Naive thymus-derived CD4-positive, alpha-beta T cell (primary cell): ENCODE measurements at places on chromosomes 16 and 17.

GRCh38 chr17:67470163-67470562, 93.1 kb downstream of the PITPNC1 start:
- DNase-seq: no peak

GRCh38 chr17:28141773-28142172, 99.3 kb downstream of the NLK start:
- DNase-seq: no peak

DNA sequence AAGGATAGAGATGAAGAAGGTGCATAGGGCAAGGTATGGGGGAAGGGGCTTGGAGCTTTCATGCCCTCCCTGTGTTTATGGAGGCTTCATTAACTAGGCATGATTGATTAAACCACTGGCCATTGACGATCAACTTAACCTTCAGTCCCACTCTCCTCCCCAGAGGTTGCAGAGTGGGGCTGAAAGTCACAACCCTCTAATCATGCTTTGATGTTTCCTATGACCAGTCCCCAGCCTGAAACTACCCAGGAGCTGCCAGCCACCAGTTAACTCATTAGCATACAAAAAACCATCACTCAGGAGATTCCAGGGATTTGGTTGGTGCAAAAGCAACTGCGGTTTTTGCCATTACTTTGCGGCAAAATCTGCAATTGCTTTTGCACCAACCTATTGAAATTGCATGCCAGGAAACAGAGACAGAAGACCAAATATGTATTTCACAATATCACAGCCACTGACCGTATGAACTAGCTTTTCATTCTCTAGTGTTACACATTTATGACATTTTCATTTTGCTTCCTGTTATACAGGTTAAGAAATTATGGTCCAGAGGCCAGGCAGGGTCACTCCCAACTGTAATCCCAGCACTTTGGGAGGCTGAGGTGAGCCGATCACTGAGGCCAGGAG, 5.4 kb downstream of the GFOD2 start:
- no peak for DNase-seq

DNA sequence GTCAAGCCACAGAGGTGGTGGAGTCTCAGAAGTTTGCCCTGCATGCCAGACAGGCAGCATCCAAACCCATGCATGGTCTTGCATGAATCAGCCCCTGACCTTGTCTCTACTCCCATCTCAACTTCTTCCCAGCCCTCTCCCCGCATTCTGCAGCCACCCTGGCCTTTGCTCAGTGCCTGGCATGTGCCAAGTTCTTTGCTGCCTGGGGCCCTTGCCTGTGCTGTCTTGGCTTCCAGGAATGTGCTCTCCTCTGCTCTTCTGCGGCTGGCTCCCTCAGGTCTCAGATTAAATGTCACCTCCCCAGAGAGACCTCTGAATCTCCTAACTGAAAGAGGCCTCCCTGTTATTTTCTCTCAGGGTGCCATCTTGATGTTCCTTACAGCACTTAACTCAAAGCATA, 17.6 kb downstream of the DRC3 start:
- no peak for DNase-seq

GRCh38 chr17:62616993-62617893, 10.2 kb upstream of the MRC2 start:
- no peak for DNase-seq

GRCh38 chr17:29787995-29788394, 142.0 kb downstream of the SSH2 start:
- no peak for DNase-seq

- DNase-seq: no peak
Measured at GRCh38 chr17:4534928-4535666, 20.1 kb downstream of the MYBBP1A start.

- DNase-seq: no peak
Measured at GRCh38 chr16:79099716-79100115, 500.8 kb downstream of the MAF start.

DNA sequence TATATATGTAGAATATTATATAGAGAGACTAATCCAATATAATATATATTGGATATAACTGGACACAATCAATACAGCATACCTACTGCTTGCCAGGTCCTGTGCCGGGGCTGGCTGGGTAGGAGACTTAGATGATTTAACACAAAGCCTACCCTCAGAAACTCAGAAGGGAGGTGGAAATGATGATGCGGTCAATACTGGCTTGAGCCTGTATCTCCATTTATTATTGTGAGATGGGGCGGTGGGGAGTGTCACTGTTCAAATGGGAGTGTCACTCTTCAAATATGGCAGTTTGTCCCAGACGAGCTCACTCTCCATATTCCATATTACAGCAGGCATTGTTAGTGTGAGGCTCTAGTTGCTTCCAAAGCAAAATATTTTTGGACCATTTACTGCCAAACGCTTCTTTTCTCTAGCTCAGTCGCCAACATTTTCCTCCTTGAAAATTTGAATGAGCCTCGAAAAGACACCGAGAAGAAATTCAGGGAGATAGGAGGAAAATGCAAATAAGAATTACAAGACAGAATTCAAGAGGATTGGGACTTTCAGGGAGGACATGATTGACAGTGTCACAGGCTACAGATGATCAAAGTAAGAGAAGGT, 70.7 kb downstream of the WSCD1 start:
- no peak for DNase-seq

GRCh38 chr16:89863741-89864526, 9.5 kb upstream of the TCF25 start:
- DNase-seq: peak; percentile 49

- no peak for DNase-seq
Measured at GRCh38 chr17:66438101-66438500, 135.7 kb downstream of the PRKCA start.

GRCh38 chr17:2084036-2084765, 29.3 kb downstream of the HIC1 start:
- no peak for DNase-seq

GRCh38 chr17:44914148-44914547, 1.2 kb downstream of the GFAP start:
- DNase-seq: no peak

DNA sequence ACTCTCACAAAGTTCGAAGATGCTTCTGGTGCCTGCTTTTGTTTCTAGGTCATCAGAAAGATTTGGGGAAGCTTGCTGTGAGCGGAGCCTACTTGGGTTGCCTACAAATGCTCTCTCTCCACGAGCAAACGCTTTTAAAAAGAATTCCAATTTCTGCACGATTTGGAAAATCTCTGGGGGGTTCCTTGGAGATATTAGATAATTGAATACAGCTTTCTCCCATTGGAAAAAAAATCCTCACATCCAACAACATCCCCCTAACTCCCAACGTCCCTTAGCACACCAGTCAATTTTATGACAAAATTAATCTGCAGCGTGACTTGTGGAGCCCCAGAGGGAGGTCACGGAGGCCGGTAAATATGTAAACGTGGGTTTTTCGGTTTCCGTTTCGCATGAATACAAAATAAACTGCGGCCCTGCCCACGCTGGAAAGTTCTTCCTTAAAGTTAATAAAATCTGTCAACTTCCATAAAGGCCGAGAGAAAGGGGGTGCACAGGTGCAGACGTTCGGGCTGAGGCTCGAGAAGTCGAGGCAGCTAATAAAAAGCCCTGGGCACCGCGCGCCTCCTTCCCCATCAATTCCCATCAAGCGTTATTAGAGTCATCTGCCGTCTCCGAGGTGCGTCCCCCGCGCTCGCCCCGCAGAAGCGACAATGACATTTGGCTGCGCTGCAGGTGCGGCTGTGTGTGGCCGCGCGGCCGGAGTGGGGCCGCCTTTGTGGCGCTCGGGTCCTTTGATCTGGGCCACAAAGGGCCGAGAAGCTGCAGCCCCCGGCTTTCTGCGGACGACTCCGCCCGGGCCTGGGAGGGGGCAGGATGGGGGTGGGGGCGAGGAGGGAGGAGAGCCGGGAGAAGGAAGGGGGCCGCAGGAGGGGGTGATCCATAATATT, 37.6 kb downstream of the SALL1 start:
- DNase-seq: no peak

DNA sequence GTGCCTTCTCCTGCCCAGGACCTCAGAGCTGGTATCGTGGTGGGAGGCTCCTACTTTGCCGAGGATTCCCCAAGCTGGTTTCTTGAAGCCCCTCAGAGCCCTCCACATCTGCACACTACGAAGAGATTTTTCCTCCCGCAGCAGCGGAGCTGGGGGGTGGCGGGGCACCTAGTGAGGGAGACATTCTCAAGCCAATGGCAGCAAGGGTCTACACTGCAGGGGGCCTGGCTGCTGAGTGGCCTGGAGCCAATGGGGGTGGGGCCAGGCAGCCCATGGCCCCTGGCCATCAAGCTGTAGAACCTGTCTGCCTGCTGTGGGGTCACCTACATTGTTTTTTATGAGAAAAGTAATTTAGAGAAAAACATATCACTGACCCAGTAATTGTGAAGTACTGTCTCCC, 5.0 kb downstream of the SLC26A11 start:
- no peak for DNase-seq

DNA sequence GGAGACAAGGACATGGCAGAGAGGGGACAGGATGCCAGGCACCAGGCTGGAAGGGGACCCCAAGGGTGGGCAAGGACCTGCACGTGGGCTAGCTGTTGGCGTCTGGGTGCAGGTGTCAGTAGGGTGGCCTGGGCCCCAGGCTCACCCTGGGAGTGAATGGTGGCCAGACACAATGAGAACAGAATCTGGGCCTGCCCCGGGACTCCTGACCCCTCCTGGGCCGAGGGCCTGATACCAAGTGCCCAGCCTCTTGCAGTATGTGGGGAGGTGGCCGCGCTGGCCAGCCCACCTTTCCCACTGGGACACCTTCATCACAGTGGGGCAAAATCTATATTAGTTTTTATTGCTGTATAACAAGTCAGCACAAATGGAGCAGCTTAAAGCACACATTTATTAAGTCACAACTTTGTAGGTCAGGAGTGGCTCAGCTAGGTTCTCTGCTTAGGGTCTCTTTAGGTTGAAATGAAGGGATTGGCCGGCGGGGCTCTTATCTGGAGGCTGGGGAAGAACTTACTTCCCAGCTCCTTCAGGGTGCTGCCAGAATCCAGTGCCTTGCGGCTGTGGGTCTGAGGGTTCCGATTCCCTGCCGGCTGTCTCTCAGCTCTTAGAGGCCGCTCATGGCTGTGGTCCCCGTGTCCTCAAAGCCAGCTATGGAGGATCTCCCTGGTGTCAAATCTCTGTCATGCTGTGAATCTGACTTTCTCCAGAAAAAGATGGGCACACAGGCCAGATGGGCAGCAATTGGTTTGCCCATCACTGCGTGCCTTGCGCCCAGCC, 3.6 kb downstream of the PRSS33 start:
- DNase-seq: no peak

DNA sequence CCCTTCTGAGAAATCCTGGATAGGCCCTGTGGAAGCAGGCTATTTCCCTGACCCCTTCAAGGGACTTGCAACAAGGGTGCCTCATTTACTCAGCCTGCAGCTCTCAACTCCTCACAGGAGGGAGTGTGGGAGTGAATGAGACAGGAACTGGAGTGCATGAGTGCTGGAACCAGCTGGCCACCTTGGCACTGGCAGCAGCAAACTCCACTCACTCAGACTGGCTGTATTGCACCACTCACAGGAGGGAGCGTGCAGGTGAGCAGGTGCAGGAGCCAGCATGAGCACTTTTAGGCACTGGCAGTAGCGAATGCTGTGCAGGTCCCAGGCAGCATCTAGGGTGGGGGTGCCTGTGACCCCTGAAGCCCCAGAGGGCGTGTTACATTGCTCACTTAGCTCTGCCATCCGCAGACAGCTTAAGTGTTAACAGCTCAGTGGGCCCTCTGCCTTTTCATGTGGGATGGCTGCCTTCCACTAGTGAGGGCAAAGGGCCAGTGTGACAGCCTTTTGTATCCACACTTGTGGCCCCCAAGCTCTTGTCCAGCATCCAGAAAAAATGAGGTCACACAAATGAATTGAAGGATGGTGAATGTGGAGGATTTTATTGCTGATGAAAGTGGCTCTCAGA, 11.0 kb upstream of the ZNHIT3 start:
- no peak for DNase-seq

DNA sequence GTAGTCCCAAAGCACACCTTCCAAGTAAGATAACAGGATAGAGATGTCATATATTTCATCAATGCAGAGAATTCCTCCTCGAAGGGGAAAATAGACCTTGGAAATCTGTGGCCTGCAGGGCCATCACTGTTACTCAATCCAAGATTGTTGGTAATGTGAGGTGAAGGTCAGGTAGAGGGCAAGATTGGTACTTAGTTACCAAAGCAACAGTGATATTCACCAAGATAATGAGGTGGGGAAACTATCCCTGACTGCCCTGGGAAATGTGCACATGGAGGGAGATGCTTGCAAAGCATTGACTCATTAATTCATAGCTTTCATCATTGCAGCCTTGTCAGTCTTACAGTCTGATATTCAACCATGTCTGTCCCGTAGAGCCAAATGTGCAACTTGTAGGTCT, 234.1 kb upstream of the MON1B start:
- DNase-seq: no peak

- no peak for DNase-seq
Measured at GRCh38 chr17:65365169-65365568, 196.3 kb downstream of the AXIN2 start.

- peak; percentile 58 for DNase-seq
Measured at GRCh38 chr17:42221886-42222745, 27.8 kb upstream of the GHDC start.

DNA sequence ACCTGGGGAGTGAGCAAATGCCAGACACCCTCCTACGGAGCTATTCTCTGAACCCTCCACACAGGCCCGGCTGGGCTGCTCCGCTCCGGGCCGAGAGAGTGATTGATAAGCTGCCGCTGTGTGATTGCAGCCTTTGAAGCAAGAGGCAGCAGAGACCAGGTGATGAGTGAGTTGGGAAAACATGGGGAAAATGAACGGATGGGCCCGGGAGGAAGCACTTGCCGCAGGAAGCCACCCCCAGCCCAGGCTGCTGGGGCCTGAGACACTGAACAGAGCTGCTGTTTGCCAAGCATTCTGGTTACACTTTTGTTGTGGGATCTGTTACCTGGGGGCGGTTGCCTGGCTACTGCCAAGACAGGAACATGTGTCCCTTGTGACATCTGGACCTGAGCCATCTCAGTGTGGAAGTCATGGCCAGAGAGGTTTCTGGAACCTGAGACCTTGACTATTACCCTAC, 46.4 kb upstream of the KLHDC4 start:
- DNase-seq: no peak

DNA sequence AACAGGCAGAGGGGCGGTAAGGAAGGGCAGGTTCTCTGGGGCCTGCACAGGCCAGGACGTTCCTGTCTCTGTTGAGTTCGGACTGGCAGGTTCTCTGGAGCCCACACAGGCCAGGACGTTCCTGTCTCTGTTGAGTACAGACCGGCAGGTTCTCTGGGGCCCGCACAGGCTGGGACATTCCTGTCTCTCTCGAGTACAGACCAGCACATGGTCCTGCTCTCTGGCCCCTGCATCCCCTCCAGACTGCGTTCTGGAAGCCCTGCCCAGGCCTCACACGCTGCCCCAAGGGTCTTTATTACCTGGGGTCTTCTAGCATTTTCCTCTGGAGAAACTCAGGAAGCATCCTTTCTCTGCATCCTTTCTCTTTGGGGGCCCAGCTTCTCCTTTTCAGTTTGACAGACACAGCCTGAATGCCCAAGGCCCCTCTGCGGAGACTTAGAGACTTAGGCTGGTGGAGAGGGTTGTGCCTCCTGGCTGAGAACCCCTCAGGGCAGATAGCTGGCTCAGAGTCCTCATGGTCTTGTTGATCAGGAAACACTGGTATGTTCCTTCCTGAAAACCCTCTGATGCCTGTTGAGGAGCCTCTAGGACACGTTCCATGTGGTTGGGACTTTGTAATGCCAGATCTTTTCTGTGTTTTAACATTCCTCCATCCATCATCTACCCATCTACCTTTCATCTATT, 18.0 kb upstream of the GSE1 start:
- no peak for DNase-seq
